ENCODE measurements at places on chromosomes 5 and 9. TPM values are rescaled to one million over a fixed set of nuclear protein-coding genes. Genes with fewer than 3 reads are reported as not detected.

GRCh38 chr5:136208916-136209315, 16.0 kb upstream of the SMIM32 start:
- H3K4me1 ChIP-seq = no peaks in the 10 kb centered on the region
- H3K27me3 ChIP-seq = no peaks in the 10 kb centered on the region
- no peak overlapping the region for H3K4me3 ChIP-seq

Gene CYSRT1
- total RNA-seq = not detected

GRCh38 chr9:19976226-19976625, 187.4 kb upstream of the SLC24A2 start:
- H3K27me3 ChIP-seq = no peaks in the 10 kb centered on the region
- H3K4me3 ChIP-seq = no peak overlapping the region
- H3K27ac ChIP-seq = no peak overlapping the region
- H3K36me3 ChIP-seq = no peaks in the 10 kb centered on the region
- H3K4me1 ChIP-seq = no peaks in the 10 kb centered on the region
- no peak for DNase-seq

- H3K36me3 ChIP-seq = no peaks in the 10 kb centered on the region
- no peaks in the 10 kb centered on the region for H3K4me1 ChIP-seq
- no peak overlapping the region for H3K27ac ChIP-seq
- no peaks in the 10 kb centered on the region for H3K27me3 ChIP-seq
- DNase-seq = no peak
- H3K4me3 ChIP-seq = no peak overlapping the region
These were observed 635.4 kb downstream of the IRX1 start for GRCh38 chr5:4230786-4231641.

Gene COL27A1
- 9.3 TPM for total RNA-seq

Gene RNF208
- total RNA-seq = 6.7 TPM

GRCh38 chr5:184471-184870, 6.8 kb upstream of the LRRC14B start:
- no peak overlapping the region for H3K27ac ChIP-seq
- H3K27me3 ChIP-seq = no peaks in the 10 kb centered on the region
- H3K4me1 ChIP-seq = no peaks in the 10 kb centered on the region
- no peak overlapping the region for H3K4me3 ChIP-seq
- H3K36me3 ChIP-seq = no peaks in the 10 kb centered on the region

Gene OBP2B
- not detected for total RNA-seq

Gene MAST4
- 55.2 TPM for total RNA-seq

Gene RBM27
- 5.9 TPM for total RNA-seq

DNA sequence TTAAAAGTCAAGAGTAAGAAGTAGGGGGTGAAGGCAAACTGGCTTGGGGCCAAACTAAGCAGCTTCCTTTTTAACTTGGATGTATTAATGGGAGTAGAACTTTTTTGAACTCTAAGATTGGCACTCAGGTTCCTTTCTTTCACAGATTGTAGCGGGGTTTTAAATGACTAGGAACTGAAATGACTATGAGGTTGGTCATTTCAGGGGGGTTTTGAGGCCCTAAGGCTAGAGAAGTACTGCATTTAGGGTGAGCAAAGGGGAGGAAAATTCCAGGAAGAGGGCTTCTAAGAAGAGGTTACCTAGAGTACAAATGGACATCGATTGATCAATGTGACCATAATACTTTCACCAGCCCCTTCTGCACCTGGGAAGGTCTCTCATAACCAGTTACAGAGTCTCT, 381.8 kb downstream of the MLLT3 start:
- no peaks in the 10 kb centered on the region for H3K4me1 ChIP-seq
- no peak overlapping the region for H3K4me3 ChIP-seq
- no peak for DNase-seq
- no peaks in the 10 kb centered on the region for H3K27me3 ChIP-seq

DNA sequence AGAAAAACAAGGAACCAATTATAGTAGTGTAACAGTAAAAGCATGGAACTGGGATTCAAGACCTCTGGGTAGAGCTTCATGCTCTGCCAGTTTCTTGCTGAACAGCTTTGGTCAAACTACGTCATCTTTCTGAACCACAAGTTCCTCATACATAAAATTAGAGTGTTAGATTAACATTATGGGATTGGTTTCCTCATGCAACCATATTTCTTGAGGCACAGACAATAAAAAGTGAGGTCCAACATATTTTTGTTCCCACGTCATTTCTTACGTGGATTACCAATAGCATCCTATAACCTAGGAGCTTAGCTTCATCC, 354.8 kb downstream of the TMEM232 start:
- H3K4me1 ChIP-seq = no peaks in the 10 kb centered on the region
- no peaks in the 10 kb centered on the region for H3K36me3 ChIP-seq
- no peaks in the 10 kb centered on the region for H3K27me3 ChIP-seq

- no peaks in the 10 kb centered on the region for H3K36me3 ChIP-seq
- H3K4me1 ChIP-seq = no peaks in the 10 kb centered on the region
- no peak overlapping the region for H3K4me3 ChIP-seq
These were observed 121.1 kb upstream of the SLC25A48 start for GRCh38 chr5:135713161-135713915.

Gene HAVCR2
- total RNA-seq = 1.7 TPM

DNA sequence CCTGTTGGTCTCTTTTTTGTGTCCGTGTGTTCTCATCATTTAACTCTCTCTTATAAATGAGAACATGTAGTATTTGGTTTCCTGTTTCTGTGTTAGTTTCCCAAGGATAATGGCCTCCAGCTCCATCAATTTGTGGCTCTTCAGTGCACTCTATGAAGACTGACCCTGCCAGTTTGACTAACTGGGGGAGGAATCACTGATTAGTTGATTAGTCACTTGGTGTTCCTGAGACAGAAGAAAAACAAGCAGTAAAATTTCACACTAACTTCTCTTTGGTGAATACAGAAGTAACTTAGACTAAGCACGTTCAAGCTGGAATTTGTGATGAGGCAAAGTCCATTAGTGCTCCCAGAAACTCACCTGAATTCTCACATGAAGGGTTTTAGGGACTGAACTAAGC, 495.8 kb upstream of the RORB start:
- H3K36me3 ChIP-seq = no peaks in the 10 kb centered on the region
- H3K4me1 ChIP-seq = no peaks in the 10 kb centered on the region
- no peak overlapping the region for H3K4me3 ChIP-seq
- no peak overlapping the region for H3K27ac ChIP-seq

Gene TMEM174
- total RNA-seq = not detected

DNA sequence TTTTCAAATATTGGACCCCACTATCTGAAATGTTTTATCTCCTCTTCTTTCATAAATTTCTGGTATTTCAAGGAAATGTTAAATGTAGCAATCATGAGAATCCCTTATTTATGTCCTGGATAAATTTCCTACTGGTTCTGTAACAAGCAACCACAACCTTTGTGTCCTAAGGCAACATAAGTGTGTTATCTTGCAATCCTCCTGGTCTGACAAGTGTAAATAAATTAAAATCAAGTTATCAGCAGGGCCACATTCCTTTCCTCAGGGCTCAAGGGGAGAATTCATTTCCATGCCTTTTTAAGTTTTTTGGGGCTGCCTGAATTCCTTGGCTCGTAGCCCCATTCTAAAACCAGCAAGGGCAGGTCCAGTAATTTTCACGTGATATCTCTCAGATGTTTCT, 83.2 kb downstream of the CDH9 start:
- H3K4me1 ChIP-seq = no peaks in the 10 kb centered on the region
- no peaks in the 10 kb centered on the region for H3K27me3 ChIP-seq
- H3K27ac ChIP-seq = no peak overlapping the region
- no peaks in the 10 kb centered on the region for H3K36me3 ChIP-seq
- no peak for DNase-seq
- H3K4me3 ChIP-seq = no peak overlapping the region

Gene GPR21
- 5.7 TPM for total RNA-seq

DNA sequence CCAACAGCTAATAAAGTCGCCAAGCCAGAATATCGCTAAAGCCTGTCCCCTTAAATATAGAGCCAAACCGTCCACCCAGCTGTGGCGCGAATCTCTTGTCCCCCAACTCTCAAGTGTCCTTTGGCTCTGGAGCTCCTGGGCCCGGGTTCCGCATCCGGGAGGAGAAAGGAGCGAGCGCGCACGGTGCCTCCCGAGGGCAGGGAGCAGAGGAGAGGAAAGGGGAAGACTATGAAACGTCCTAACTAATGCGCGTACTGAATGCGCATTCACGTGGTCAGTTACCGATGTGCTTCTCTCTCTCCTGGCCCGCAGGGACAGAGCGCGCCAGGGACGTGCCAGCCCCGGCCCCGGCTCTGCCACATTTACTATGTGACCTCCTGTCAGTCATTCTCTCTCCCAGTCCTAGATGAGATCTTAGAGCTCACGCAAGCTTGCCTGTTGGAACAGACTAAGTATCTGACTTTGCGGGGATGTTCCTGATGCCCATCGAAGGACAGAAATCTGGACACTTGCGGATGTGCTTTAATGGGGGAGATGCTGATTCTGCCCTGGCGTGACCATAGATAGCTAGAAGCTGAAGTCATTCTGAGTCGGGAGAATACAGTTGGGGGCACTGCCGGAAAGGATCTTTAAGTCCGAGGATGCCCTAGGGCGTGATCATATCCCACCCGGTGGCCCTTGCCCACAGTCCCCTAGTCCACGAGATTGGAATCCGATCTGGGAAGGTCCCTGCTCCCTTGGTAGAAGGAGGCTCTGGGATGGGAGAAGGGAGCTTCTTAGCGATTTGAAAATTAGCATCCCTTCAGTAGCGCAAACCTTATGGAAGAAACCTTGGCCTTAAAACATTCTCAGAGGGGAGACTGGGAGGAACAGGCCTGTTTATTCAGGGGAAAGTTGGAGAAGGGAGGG, 5.7 kb upstream of the EBF1 start:
- no peak overlapping the region for H3K4me3 ChIP-seq
- H3K4me1 ChIP-seq = peaks cover 7% of the 10 kb centered on the region
- DNase-seq = no peak
- H3K36me3 ChIP-seq = no peaks in the 10 kb centered on the region
- H3K27ac ChIP-seq = no peak overlapping the region

DNA sequence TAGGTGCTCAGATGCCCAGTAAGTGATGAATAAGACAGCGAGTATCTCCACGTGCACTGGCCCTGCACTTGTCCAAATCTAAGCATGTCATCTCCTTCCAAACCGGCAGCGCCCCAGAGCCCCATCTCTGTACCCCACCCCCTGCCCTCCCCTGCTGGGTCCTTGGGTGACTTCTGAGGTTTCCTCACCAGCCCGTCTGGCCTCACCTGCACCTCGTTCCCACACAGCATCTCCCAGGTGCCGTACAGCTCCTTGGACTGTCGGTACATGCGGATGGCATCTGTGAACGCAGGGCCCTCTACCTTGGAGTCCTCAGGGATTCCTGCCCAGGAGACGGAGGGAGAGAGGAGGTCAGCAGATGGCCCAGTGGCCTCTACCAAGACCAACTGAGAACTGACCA, 66.3 kb downstream of the LRSAM1 start:
- H3K4me3 ChIP-seq = no peak overlapping the region
- peaks cover 64% of the 10 kb centered on the region for H3K36me3 ChIP-seq
- H3K27ac ChIP-seq = no peak overlapping the region
- H3K4me1 ChIP-seq = peaks cover 14% of the 10 kb centered on the region
- H3K27me3 ChIP-seq = no peaks in the 10 kb centered on the region
- no peak for DNase-seq

Gene IFNK
- total RNA-seq = not detected

Gene NFIB
- 99.9 TPM for total RNA-seq

DNA sequence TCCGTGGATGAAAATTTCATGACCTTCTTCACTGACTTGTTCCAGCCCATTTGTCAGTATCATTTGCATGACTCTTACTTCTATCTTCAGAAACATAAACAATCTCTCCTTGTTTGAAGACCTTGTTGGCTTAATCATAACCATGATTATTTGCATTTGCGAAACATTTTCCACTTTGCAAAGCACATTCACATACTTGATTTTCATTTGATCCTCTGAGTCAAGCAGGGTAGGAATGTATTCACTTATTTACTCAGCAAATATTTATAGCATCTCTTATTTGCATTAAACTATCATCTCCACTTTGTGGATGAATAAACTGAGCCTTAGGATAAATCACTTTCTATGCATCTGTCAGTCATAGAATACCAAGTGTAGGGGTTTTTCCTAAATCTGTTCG, 343.0 kb upstream of the SGCD start:
- H3K4me3 ChIP-seq = no peak overlapping the region
- no peaks in the 10 kb centered on the region for H3K36me3 ChIP-seq
- no peaks in the 10 kb centered on the region for H3K27me3 ChIP-seq
- no peaks in the 10 kb centered on the region for H3K4me1 ChIP-seq
- no peak for DNase-seq

- no peak overlapping the region for H3K27ac ChIP-seq
- no peaks in the 10 kb centered on the region for H3K36me3 ChIP-seq
- no peak for DNase-seq
- no peak overlapping the region for H3K4me3 ChIP-seq
- no peaks in the 10 kb centered on the region for H3K27me3 ChIP-seq
These were observed 143.7 kb downstream of the ELAVL2 start for GRCh38 chr9:23682352-23682751.

- H3K4me1 ChIP-seq = no peaks in the 10 kb centered on the region
- H3K27me3 ChIP-seq = no peaks in the 10 kb centered on the region
- DNase-seq = no peak
- no peaks in the 10 kb centered on the region for H3K36me3 ChIP-seq
- no peak overlapping the region for H3K27ac ChIP-seq
These were observed 66.3 kb downstream of the MAT2B start for GRCh38 chr5:163571744-163572143.

GRCh38 chr9:106877345-106877744, 14.4 kb downstream of the ZNF462 start:
- H3K27me3 ChIP-seq = no peaks in the 10 kb centered on the region
- DNase-seq = no peak
- H3K4me3 ChIP-seq = no peak overlapping the region
- no peaks in the 10 kb centered on the region for H3K36me3 ChIP-seq
- H3K4me1 ChIP-seq = no peaks in the 10 kb centered on the region

DNA sequence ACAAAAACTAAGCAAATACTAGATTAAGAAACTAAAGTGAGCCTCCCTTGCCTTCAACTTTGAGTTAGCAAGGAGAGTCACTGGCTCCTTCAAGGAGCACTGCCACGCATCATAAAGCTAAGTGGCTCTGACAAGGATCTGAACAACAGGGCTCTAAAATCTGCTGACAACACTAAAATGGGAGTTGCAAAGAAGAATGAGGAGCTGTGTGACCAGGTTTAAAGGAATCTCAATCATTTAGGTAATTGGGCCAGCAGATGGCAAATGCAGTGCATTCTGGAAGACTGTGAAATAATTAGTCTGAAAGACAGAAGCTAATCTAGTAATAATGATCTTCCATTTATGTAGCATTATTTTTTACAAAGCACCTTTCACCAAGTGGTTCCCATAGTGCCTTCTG, 297.0 kb upstream of the TAS2R1 start:
- no peak overlapping the region for H3K27ac ChIP-seq
- H3K27me3 ChIP-seq = no peaks in the 10 kb centered on the region
- H3K4me1 ChIP-seq = no peaks in the 10 kb centered on the region
- no peak overlapping the region for H3K4me3 ChIP-seq
- no peaks in the 10 kb centered on the region for H3K36me3 ChIP-seq
- no peak for DNase-seq

GRCh38 chr9:90114641-90115425, 510.0 kb downstream of the GADD45G start:
- H3K27me3 ChIP-seq = no peaks in the 10 kb centered on the region
- no peak overlapping the region for H3K27ac ChIP-seq
- no peaks in the 10 kb centered on the region for H3K4me1 ChIP-seq

Data from ascending aorta (tissue), 2 donors.